Endothelial cell of umbilical vein (primary cell): ENCODE measurements at places on chromosomes 12 and 14. TPM values are rescaled to one million over a fixed set of nuclear protein-coding genes. Genes with fewer than 3 reads are reported as not detected.

DNA sequence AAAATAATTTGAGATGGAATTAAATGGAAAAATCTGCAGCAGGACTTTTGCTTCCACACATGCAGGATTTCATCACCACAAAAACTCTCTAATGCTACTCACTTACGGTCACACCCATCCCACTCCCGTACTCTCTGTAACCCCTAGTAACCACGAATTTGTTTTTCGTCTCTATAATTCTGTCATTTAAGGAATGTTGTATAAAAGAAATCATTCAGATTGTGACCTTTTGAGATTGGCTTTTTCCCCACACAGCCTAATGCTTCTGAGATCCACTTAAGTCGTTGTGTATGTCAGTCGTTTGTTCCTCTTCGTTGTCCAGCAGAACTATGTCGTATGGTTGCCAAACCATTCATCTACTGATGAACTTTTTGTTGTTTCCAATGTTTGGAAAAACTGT, 19.8 kb upstream of the PZP start:
- DNase-seq: no peak

The GDF3 gene
- 4.1 and 5.0 TPM in 2 replicates for total RNA-seq

GRCh38 chr12:12327802-12328201, 22.2 kb downstream of the MANSC1 start:
- peak; percentile 71 for DNase-seq

DNA sequence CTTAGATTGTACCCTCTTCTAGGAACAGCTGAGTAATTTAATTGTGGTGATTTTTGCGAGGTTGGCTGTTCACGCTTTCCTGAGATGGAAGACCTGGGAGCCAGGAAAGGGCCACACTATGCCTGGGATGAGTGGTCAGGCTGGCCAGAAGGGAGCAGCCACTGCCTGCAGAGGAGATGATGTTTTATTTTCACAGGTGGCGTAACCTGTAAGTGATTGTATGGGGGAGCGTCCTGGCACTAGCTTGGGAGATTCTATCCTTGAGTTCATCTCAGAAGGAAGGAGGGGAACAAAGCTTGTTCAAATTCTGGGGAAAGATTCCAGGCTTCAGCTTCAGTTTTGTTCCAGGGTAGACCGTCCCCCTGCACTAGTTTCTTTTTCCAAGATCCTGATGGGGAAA, 1.2 kb downstream of the RPH3A start:
- DNase-seq: no peak

GRCh38 chr14:72247896-72248465, 315.8 kb downstream of the RGS6 start:
- DNase-seq: no peak

DNA sequence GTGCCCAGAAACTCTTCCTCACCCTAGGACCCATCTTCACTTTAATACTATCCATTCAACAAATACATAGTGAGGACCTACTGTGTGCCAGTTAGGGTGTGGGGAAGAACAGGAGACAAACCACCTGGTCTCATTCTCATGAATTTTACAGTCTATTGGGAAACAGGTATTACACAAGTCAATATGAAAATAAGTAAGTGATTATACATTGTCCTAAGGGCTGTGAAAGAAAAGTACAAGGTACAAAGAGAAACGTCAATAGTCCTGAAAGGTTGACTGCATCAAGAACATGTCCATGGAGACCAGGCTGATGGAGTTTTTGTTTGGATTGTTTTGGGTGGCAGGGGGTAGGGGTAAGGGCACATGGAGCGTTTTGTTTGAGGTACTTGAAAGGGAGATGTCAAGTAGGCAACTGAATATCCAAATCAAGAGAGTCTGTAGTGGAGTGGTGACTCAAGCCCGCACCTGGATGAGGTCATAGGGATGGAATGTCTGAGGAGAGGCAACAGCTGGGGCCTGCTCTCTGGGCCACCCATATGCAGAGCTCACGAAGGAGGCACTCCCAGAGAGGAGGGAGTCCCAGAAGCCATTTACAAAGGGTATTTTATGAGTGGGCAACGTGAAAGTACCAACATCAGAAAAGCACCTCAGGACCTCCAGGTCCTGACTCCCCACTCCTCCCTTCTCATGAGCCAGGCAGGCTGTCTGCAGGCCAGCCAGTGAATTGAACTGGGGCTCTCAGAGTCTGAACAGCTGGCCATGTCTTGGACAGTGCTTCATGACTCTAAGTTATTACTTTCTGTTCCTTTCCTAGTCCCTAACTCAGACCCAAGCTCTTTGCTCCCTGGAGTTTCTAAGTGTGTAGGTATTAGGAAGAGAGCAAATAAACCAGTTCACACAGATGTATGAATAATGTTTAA, 272.0 kb downstream of the ZFP36L1 start:
- DNase-seq: no peak

- DNase-seq: no peak
These were observed 102.7 kb downstream of the RBM19 start for GRCh38 chr12:113863455-113863845.
